Activated CD8-positive, alpha-beta memory T cell treated with anti-CD3 and anti-CD28 coated beads, Interleukin-2, amount 10 ng/mL, durations not matched to agents 7 days and 5 days (primary cell): ENCODE measurements at places on chromosomes 6 and 20. TPM values are rescaled to one million over a fixed set of nuclear protein-coding genes. Genes with fewer than 3 reads are reported as not detected.

The GSTA3 gene
- not detected for total RNA-seq

The ECT2L gene
- not detected for total RNA-seq

The TOX2 gene
- total RNA-seq: 1.8 TPM

The SLC22A2 gene
- not detected for total RNA-seq

GRCh38 chr6:40999569-40999968, 39.5 kb downstream of the UNC5CL start:
- H3K4me1 ChIP-seq: no peaks in the 10 kb centered on the region
- no peaks in the 10 kb centered on the region for H3K36me3 ChIP-seq
- H3K27me3 ChIP-seq: peaks cover 62% of the 10 kb centered on the region
- H3K27ac ChIP-seq: no peak overlapping the region
- DNase-seq: no peak
- no peak overlapping the region for H3K4me3 ChIP-seq

- no peak overlapping the region for H3K4me3 ChIP-seq
- H3K27ac ChIP-seq: no peak overlapping the region
- H3K4me1 ChIP-seq: peaks cover 15% of the 10 kb centered on the region
- H3K36me3 ChIP-seq: no peaks in the 10 kb centered on the region
Measured at GRCh38 chr6:11653028-11653583, 115.6 kb downstream of the TMEM170B start.

DNA sequence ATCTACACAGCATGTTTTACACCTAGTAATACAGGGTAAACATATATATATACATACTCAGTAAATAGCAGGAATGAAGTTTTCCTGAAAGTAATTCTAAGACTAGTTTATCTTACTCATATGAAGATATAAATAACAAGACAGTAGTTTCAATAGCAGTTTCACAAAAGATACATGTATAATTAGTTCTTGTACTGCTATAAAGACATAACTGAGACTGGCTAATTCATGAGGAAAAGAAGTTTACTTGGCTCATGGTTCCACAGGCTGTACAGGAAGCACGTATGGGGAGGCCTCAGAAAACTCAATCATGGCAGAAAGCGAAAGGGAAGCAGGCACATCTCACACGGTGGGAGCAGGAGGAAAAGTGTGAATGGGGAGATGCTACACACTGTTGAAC, 16.9 kb downstream of the RARS2 start:
- H3K4me3 ChIP-seq: no peak overlapping the region
- H3K27ac ChIP-seq: no peak overlapping the region
- peaks cover 30% of the 10 kb centered on the region for H3K4me1 ChIP-seq
- peaks cover 34% of the 10 kb centered on the region for H3K36me3 ChIP-seq

DNA sequence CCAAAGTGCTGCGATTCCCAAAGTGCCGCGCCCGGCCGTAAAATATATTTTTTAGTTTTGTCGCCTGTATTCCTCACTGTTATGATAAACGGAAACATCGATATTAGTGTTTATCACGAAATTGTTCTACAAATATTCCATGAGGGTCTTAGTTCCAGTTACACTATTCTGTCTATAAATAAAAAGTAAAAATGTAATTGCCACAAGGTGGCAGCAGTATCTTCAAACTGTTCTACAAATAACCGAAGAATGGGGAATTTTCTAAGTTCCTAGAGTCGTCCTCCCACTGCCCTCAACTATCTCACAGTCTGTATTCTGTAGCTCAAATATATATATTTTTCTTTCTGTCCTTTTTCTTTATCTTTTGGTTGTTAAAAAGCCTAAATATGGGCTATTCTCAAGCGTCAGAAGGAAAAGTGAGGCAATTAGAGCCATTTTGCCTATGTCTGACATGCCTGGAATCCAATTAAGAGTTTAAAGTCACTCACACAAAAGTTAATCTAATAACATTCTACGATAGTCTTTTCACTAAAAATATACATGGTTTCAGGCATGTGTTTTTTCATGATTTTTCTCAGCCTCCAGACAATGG, 14.2 kb upstream of the FAM162B start:
- no peak for DNase-seq
- no peak overlapping the region for H3K4me3 ChIP-seq
- H3K27me3 ChIP-seq: peaks cover 10% of the 10 kb centered on the region
- no peaks in the 10 kb centered on the region for H3K4me1 ChIP-seq

- no peak overlapping the region for H3K27ac ChIP-seq
- no peaks in the 10 kb centered on the region for H3K36me3 ChIP-seq
Measured at GRCh38 chr20:48047447-48047846, 262.2 kb upstream of the SULF2 start.

DNA sequence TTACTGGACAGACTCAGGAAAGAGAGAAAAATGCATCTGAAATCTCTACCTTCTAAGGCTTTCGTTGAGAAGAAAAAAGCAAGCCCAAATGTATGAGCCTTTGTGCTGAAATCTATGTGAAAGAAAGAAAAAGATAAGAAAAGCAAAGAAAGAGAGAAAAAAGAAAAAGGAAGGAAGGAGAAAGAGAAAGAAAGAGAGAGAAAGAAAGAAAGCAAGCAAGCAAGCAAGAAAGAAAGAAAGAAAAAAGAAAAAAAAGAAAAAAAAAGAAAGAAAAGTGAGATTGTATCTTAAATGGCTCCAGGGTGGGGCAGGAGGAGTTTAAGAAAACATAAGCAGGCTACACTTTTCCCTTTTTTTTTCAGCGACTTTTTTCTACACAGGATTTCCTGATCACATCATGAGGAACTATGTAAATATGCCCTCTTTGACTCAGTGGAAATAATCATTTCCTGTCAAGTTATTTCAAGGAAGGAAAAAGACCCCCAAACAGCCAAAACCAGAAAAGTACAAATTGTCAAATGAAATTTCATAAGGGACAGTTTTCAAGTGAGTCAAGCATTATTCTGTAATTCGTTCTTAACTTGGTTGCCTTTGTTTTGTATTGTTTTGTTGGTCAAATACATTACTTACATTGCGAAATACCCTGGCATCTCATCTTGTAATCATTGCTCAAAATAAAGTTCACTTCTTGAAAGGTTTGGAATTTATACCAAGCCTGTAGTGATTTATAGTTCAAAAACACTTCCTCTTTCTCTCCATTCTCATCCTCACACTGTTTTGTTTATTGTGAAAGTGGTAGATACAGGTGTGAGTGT, 79.5 kb upstream of the RNF217 start:
- no peaks in the 10 kb centered on the region for H3K36me3 ChIP-seq
- peaks cover 2% of the 10 kb centered on the region for H3K4me1 ChIP-seq
- no peak overlapping the region for H3K4me3 ChIP-seq
- DNase-seq: no peak
- H3K27me3 ChIP-seq: peaks cover 3% of the 10 kb centered on the region

DNA sequence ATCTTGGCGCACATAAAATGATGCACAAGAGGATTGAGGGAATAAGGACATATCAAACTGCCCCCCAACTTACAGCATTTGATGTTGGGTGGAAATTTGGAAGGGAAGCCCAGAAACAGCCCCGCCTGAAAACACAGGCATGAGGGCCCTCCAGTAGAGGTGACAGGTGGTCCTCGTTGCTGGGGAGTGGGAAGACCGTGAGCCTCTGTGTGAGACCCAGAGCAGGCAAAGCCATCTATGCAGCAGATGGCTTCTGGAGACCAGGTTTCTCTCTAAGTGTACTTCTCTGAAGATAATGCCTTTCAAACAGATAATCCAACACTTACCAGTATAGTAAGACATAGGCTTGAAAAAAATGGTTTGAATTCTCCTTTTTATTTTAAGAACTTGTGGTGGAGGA, 132.2 kb upstream of the INSM1 start:
- no peak for DNase-seq
- H3K4me3 ChIP-seq: no peak overlapping the region
- H3K27ac ChIP-seq: no peak overlapping the region
- peaks cover 5% of the 10 kb centered on the region for H3K27me3 ChIP-seq

GRCh38 chr20:48246061-48246790, 460.9 kb upstream of the SULF2 start:
- no peak overlapping the region for H3K4me3 ChIP-seq
- no peak overlapping the region for H3K27ac ChIP-seq
- H3K27me3 ChIP-seq: peaks cover 16% of the 10 kb centered on the region

GRCh38 chr20:63574156-63574828, at the start of gene HELZ2:
TSS of gene HELZ2 (minus strand) at chr20:63574239. CDS start at chr20:63572385, 1,854 bp downstream.
- H3K4me1 ChIP-seq: peaks cover 9% of the 10 kb centered on the region
- H3K27me3 ChIP-seq: peaks cover 31% of the 10 kb centered on the region
- H3K36me3 ChIP-seq: no peaks in the 10 kb centered on the region

DNA sequence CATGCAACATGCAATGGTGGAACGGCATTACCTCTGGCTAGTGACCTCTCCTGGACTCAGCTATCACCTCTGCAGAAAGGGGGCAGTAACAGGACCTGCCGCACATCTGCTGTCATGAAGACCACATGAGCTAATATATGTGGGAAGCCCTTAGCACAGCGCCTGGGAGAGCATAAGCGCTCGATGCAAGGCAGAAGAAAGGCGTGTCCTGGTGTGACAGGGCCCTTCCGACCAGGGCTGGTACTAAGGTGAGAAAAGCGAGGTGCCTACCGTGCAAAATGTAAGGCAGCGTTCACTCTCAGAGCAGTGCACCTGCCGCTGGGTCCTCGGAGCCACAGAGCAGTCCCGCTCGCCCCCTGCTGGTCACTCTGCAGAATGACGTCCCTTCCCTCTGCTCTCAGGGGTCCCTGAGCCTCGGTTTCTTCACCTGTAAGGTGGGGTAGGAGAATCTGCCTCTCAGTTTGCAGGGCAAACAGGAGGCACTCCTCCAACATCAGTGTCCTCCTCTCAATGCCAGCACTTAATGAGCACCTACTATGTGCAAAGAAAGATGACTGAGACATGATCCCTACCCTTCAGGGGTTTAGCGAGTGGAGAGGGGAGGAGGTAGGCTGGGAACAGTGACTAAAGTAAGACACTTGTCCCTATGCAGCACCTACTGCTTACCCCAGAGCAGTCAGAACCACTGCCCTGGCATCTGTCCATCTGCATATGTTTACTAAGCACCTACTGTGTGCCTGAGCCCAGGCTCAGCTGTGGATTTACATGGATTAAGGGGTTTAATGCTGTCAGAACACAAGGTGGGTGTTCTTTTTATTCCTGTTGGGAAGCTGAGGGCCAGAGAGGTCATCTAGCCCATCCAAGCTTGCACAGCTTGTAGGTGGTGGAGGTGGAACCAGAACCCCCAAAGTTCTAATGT, 41.1 kb upstream of the PTGIS start:
- peaks cover 41% of the 10 kb centered on the region for H3K4me1 ChIP-seq
- H3K27me3 ChIP-seq: no peaks in the 10 kb centered on the region
- peak overlapping the region; percentile 33 for H3K27ac ChIP-seq
- DNase-seq: peak; percentile 87
- H3K4me3 ChIP-seq: peak overlapping the region; percentile 29

DNA sequence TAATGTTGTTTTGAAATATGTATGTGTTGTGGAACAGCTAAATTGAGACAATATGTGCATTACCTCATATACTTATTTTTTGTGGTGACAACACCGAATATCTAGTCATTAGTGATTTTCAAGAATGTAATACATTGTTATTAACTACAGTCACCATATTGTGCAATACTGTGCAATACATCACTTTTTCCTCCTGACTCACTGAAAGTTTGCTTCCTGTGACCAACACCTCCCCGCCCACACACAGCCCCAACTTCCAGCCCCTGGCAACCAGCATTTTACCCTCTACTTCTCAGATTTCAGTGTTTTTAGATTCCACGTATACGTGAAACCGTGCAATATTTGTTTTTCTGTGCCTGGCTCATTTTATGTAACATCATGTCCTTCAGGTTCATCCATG, 627.9 kb downstream of the PRKN start:
- no peak for DNase-seq
- H3K4me1 ChIP-seq: no peaks in the 10 kb centered on the region
- no peaks in the 10 kb centered on the region for H3K27me3 ChIP-seq
- no peak overlapping the region for H3K27ac ChIP-seq
- no peak overlapping the region for H3K4me3 ChIP-seq

DNA sequence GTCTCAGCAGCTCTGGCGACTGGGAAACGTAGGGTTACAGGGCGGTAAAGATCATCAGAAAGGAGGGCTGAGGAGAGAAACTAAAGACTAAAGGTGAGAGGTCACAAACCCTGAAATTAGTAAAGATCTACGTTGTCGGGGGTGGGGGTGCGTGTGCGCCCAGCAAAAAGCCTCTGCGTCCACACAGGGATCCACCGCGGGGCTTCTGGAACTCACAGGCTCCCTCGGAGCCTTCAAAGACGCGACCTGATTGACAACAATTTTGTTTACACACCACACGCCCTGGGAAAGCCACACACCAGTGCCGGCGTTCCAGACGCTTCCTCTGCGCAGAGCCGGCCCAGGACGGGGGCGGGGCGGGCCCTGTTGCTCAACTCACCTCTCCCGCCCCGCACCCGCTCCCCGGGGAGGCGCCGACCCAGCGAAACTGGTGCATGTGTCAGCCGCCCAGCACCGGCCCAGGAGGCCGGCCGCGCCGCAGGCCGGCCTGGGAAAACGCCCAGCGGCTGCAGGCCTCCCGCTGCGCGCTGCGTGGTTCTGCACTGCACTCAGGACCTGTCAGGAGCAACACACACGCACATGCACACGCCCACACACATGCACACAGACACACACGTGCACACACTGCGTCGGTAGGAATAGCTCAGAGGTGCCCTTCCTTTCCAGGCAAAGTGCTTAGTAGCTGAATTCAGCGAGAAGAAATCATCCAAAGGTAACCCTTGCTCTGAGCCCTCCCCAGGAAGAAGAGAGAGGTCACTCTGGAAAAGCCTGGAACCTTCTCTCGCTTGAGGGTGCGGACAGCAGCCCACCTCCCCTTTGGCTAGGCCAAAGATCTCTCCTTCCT, 57.2 kb upstream of the ARID1B start:
- no peaks in the 10 kb centered on the region for H3K36me3 ChIP-seq
- H3K4me3 ChIP-seq: peak overlapping the region; percentile 71
- H3K27ac ChIP-seq: peak overlapping the region; percentile 52
- peaks cover 6% of the 10 kb centered on the region for H3K27me3 ChIP-seq
- DNase-seq: peak; percentile 66

- no peak overlapping the region for H3K27ac ChIP-seq
- H3K36me3 ChIP-seq: no peaks in the 10 kb centered on the region
- no peak for DNase-seq
- H3K4me1 ChIP-seq: no peaks in the 10 kb centered on the region
Measured at GRCh38 chr6:154373971-154374370, 17.4 kb upstream of the IPCEF1 start.

GRCh38 chr6:36139991-36140710, 9.8 kb downstream of the MAPK13 start:
- no peaks in the 10 kb centered on the region for H3K27me3 ChIP-seq
- no peak for DNase-seq
- peak overlapping the region; percentile 39 for H3K27ac ChIP-seq
- H3K4me1 ChIP-seq: peaks cover 26% of the 10 kb centered on the region
- peaks cover 19% of the 10 kb centered on the region for H3K36me3 ChIP-seq

GRCh38 chr6:28659250-28659566, 133.5 kb downstream of the GPX5 start:
- H3K27me3 ChIP-seq: peaks cover 67% of the 10 kb centered on the region
- peaks cover 17% of the 10 kb centered on the region for H3K4me1 ChIP-seq
- H3K36me3 ChIP-seq: no peaks in the 10 kb centered on the region
- H3K4me3 ChIP-seq: no peak overlapping the region
- DNase-seq: no peak

DNA sequence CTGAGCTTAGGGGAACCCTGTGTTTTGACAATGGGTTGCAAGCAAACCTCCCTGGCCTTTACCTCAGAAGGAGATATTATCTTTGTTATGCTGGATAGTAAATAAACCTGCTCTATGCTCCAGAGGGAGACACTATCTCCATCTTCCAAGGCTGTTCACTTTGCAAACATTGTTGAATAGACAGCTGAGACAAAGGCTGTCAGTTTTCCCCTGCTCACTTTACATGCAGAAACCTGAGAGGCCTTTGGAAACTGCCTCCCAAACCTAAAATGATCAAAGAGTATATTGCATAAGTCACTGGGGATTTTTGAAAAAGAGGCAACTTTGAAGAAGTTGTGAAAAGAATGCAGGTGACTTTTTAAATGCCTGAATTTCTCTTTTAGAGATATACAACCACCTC, 61.6 kb downstream of the MRAP2 start:
- no peaks in the 10 kb centered on the region for H3K4me1 ChIP-seq
- H3K36me3 ChIP-seq: no peaks in the 10 kb centered on the region
- H3K4me3 ChIP-seq: no peak overlapping the region
- DNase-seq: no peak
